Left hindlimb (tissue), 1 donor: ENCODE measurements at places on chromosomes 5 and 9.

- no peak for DNase-seq
These were observed 170.2 kb upstream of the POU5F2 start for GRCh38 chr5:93911609-93912008.

DNA sequence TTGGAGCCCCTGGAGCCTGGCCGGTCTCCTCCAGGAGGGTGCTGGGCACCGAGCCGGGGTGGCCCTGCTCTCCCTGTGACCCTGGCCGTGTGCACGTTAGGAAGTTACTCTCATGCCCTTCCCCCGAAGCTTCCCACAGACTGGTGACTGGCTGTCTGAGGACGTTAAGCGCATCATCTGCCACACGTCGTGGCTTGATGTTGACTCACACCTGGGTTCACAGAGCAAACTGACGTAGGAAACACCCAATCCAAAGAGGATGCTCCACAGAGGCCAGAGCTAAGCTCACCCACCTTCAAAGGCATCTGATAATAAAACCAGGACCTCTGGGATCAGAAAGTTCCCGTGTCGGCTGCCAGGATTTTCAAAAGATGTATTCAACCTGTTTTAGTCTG is 152.9 kb upstream of the PHYKPL start:
- no peak for DNase-seq

- no peak for DNase-seq
These were observed 78.6 kb upstream of the KLF9 start for GRCh38 chr9:70493029-70493428.

DNA sequence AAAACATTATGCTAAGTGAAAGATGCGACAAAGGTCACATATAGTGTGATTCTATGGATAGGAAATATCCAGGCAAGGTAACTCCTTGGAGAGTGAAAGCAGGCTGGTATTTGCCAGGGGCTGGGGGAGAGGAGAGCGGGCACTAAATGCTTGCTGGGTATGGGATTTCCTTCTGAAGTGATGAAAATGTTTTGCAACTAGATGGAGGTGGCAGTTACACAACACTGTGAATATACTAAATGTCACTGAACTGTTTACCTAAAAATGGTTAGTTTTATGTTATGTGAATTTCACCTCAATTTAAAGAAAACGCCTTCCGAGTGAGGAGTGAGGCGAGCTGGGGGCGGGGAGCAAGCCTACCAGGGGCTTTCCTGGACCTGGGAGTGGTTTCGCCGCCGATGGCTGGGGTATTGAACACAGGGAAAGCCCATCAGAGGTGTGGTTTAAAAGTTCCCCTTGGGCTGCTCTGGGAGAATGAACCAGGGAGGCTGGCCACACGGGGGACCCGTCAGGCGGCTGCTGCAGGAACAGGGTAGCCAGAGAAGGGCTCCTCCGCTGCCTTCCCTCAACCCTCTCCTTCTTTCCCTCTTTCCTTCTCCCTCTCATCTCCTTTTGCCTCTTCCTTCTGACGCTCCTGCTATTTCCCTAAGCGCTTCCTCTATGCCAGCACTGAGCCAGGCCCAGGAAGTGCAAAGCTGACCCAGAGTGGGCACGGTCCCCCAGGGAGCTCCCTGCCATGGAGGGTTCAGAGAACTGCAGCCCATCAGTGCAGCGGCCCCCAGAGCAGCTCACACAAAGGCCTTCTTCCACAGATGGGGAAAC is 4.9 kb downstream of the AKNA start:
- no peak for DNase-seq
